ENCODE measurements at places on chromosomes 1 and 21. TPM values are rescaled to one million over a fixed set of nuclear protein-coding genes. Genes with fewer than 3 reads are reported as not detected.

DNA sequence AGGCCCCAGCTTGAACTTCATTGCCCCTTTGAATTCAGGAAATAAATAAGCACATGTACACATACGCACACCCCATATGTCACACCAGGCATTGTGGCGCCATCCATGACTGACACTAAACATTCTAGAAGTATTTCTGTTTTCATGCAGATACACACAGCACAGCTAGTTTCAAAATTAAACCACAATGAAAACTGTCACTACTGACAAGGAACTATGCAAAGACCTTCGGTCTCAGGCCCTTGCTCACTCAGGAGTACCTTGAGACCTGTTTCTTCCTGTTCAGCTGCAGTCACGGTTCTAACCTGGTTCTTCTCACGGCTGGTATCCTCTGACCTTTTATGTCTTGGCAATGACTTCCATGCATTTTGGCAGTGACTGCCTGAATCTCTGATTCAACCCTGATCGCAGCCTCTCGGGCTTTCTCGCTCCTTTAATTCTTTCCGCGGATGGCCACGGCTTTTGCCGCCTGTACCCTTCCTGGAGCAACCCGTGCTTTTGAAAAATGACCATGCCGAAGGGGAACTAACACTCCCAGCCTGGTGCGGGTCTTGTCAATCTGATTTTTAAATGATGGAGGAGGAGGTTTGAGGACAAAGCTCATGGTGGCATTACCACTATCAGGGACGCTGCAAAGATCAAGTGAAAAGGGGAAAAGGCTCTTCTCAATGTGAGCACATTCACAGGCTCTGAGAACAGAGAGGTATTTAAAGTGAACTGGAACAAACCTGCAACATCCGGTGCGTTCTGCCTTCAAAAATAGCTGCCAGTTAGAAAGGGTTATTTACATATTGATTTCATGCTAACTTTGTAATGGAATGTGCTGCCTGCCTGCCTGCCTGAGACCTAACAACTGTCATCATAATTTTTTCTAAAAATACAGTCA, 384.6 kb downstream of the RRAGC start:
- ATAC-seq: no peak

DNA sequence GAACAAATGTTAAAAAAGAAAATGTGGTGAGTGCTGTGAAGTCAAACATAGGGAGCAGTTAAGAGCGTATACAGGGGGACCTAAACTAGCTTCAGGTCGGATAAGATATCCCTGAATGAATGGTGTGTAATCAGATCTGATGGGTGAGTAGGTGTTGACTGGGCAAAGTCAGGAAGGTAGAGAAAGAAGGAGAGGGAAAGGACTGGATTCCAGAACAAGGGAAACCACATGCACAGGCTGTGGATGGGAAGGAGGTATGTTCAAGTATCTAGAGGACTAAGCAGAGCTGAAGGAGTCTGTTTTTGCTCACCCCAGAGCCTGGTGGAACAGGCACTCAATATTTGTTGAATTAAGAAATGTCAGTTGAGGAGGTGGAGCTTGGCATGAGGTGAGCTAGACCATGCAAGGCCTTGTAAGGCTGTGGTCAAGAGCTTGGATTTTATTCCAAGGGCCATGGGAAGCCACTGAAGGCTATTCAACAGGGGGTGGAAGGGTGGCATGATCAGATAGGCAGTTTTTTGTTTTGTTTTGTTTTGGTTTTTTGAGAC, 27.4 kb downstream of the MAP7D1 start:
- ATAC-seq: no peak

GRCh38 chr1:156281281-156281680, 1.3 kb downstream of the SMG5 start:
- ATAC-seq: peak; percentile 74

- ATAC-seq: no peak
These were observed 310.5 kb downstream of the PRDM2 start for GRCh38 chr1:14010476-14010875.

C1orf226 gene
- not detected for total RNA-seq

C1orf141 gene
- 0.82 TPM for total RNA-seq

GRCh38 chr21:33640697-33641351, 717 bp downstream of the CRYZL1 start:
- no peak for ATAC-seq

GRCh38 chr1:233759665-233760064, 144.8 kb upstream of the SLC35F3 start:
- no peak for ATAC-seq

IL19 gene
- not detected for total RNA-seq

DNA sequence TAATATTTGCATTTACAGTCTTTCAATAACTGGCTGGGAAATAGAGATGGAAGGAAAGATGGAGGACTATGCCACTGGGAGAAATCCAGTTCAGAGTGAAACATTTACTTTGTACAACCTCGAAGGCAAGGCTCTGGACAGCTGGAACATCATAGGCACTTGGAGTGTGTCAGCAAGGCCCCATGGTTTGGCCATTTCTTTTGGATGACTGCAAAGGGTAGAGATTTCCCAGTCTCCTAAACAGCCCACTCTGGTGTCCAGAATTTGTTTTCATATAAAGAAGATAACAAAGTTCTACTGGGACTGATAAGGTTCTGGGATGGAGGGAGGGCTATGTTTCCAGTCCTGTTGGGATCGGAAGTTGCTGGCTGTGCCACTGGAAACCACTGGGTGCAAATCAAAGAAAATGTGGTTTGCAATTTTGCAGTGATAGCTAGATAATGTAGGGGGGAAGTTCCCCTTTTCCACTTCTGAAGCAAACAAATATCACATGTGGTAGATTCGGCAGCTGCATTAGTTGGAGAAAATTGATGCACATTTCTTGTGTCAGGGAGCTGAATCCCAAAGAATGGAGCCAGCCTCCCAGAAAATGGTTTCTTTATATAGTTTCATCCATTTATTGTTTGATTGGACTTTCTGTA, 16.2 kb downstream of the KCND3 start:
- no peak for ATAC-seq

- ATAC-seq: no peak
These were observed 69.5 kb downstream of the ATP5PO start for GRCh38 chr21:33846141-33846540.

DNA sequence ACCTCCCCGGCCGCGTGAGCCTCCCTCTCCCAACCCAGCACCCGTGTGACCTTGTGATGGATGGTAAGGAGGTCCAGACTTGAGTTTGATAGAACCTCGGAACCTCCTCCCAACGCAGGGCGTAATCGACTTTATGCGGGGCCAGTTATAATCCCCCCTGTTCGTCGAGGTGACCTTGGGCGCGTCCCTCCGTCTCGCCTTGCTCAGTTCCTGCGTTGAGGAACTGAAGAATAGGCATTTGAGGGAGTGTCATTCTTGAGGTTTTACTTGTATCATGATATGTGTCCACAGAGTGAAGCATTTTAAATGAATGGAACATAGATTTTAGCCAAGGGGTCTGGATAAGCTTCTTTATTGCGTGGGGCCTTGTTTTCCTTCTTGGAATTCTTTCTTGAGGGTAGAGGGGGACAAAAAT, 433 bp downstream of the TIMM17A start:
- peak; percentile 56 for ATAC-seq

PADI2 gene
- total RNA-seq: 0.26 TPM

- peak; percentile 37 for ATAC-seq
These were observed 548 bp upstream of the CDC20 start for GRCh38 chr1:43358121-43358745.

DNA sequence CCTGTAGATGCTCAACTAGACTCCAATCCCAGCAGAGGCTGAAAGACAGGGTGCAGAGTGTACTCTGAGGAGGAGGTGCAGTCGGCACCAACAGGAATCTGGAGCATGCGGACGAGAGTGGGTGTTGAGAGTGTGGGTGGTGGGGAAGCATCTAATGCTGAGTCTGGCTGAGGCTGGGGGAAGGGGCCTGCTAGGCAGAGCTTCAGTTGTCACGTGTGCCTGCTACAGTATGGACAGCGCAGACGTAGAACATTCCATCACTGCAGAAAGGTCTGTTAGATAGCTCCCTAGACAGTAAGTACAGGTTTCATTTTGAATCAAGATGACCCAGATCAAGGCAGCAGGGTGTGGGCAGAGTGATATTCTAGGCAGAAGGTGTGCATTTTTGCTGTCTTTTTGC, 23.1 kb downstream of the SNAP47 start:
- peak; percentile 69 for ATAC-seq
